AG09309 (cell line): ENCODE measurements at places on chromosomes 16 and 17.

GRCh38 chr17:77476931-77477805 is 336.4 kb downstream of the SEC14L1 start:
- DNase-seq, result peak; percentile 96

- DNase-seq, result peak; percentile 18
These were observed 11.1 kb downstream of the FANCA start for GRCh38 chr16:89805136-89805905.

DNA sequence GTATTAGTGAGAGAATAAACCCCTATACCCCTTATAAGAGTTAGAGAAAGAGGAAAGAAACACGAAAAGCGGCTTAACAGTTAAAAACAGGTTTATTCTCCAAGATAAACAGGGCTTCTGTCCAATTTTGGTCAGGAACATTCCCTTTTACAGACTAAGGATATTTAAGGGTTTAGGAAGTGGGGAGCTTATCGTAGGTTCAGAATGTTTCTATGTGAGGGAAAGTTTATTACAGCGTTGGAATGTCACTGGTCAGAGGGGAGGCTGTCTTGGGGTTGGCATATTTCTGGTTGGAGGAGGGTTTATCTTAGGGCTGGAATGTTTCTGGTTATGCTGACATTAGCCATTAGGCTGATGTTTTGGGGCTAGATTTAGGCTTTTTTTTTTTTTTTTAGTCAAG is 34.1 kb upstream of the WWOX start:
- DNase-seq, result no peak

DNA sequence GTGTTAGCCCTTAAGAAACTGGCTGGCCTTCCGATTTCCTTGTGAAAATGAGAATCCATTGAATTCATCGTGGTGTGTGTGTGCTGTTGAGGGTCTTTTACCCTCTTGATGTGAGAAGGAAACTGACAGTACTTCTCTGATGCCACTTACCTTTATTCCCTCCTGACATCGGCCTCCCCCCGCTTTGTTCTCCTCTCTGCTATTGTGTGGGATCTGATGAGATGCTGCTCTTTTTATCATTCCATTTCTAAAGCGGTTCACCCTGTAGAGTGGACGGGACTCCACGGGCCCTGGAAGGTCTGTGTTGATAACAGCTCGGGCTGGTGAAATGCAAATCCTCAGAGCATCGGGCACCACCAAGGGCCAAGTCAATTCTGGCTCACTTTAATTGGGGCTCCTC is 69.8 kb downstream of the MARCHF10 start:
- DNase-seq, result no peak

GRCh38 chr16:57512296-57513001 is 23.9 kb downstream of the CCDC102A start:
- no peak for DNase-seq

- no peak for DNase-seq
These were observed 1.1 kb downstream of the MAPT start for GRCh38 chr17:45895304-45895968.

GRCh38 chr17:50918071-50918932 is 52.1 kb upstream of the TOB1 start:
- no peak for DNase-seq
